ENCODE measurements at places on chromosomes 12 and 14. TPM values are rescaled to one million over a fixed set of nuclear protein-coding genes. Genes with fewer than 3 reads are reported as not detected.

Gene GSG1
- total RNA-seq = not detected

GRCh38 chr12:128652136-128652751 is 171.5 kb downstream of the SLC15A4 start:
- H3K36me3 ChIP-seq = no peaks in the 10 kb centered on the region
- no peaks in the 10 kb centered on the region for H3K27me3 ChIP-seq
- H3K4me3 ChIP-seq = no peak overlapping the region
- no peaks in the 10 kb centered on the region for H3K4me1 ChIP-seq
- no peak for DNase-seq
- no peak overlapping the region for H3K27ac ChIP-seq

GRCh38 chr12:81542065-81543010 is 216.8 kb downstream of the PPFIA2 start:
- no peaks in the 10 kb centered on the region for H3K27me3 ChIP-seq
- no peak for DNase-seq
- no peaks in the 10 kb centered on the region for H3K4me1 ChIP-seq
- no peaks in the 10 kb centered on the region for H3K36me3 ChIP-seq

Gene NKX2-1
- not detected for total RNA-seq

Gene DHRS2
- total RNA-seq = 3.1 TPM

GRCh38 chr12:92055877-92056276 is 89.8 kb downstream of the BTG1 start:
- peaks cover 45% of the 10 kb centered on the region for H3K36me3 ChIP-seq
- peak overlapping the region; percentile 55 for H3K4me3 ChIP-seq
- peak overlapping the region; percentile 74 for H3K27ac ChIP-seq
- H3K4me1 ChIP-seq = peaks cover 64% of the 10 kb centered on the region
- no peaks in the 10 kb centered on the region for H3K27me3 ChIP-seq

GRCh38 chr12:71780237-71780822 is 25.7 kb downstream of the RAB21 start:
- H3K27me3 ChIP-seq = no peaks in the 10 kb centered on the region
- peaks cover 16% of the 10 kb centered on the region for H3K36me3 ChIP-seq
- H3K4me1 ChIP-seq = peaks cover 3% of the 10 kb centered on the region
- no peak overlapping the region for H3K4me3 ChIP-seq

- H3K36me3 ChIP-seq = peaks cover 42% of the 10 kb centered on the region
- H3K27ac ChIP-seq = no peak overlapping the region
- H3K4me3 ChIP-seq = no peak overlapping the region
- no peaks in the 10 kb centered on the region for H3K27me3 ChIP-seq
These were observed 57.4 kb downstream of the ATP2B1 start for GRCh38 chr12:89651192-89651591.

DNA sequence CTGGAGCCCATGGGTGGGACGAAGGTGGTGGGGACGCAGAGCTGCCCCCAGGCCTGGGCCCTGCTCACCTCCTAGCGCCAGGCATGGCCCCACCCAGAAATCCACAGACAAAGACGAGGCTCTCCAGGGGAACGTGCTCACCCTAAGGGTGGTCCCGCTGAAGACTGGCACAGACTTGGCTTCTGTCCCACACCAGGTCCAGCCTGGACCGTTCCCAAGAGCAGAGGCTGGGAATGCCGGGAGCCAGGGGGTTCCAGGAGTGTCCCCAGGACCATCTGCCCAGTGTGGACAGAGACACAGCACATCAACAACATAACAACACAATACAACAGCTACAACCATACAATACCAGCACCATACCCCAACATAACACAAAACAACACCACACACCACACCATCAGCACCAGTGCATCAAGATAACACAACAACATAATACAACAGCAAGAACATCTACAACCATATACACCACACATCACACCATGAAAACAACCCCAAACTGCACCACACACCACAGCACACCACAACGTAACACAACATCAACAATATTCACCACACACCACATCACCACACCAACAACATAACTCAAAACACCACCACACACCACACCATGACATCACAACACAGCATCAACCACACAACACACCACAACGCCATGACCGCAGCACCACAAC is 329.6 kb downstream of the ADGRD1 start:
- H3K27me3 ChIP-seq = no peaks in the 10 kb centered on the region
- H3K4me3 ChIP-seq = no peak overlapping the region
- H3K27ac ChIP-seq = no peak overlapping the region
- DNase-seq = no peak

DNA sequence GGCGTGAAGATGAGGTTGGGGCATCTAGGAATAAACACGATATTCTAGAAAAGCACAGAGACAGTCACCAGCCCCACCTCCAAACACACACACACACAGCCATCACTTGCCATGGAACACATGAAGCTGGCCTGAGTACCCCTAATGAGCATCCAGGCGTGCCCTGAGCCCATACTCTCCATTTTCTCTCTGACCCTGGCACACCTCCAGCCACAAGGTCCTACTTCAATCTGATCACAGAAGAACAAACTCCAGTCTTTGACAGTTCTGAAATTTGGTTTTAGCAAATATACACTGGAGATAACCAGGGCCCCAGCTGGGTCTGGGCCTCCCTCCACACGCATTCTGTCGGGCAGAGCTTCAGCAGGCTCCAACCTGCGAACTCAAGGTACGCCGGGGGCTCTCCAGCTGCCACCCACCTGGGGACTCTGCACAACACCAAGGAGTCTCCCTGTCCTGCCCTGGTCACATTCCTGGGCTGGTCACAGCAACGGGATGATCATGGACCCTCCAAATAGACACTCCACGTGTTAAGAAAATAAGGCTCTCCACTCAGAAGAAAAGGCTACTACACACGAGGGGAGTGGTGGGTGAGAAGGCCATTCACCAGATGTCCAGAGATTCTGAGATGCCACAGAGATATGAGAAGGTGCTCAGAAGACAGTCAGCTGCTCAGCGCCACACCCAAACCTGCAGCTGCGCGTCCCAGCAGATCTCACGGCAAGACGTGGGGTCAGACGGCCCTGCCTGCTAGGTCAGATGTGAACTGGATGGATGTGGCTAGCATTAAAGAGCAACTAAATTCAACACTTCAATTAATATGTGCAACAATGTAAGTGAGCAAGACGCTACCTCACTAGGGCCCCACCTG is 57.0 kb upstream of the PNMA1 start:
- peak overlapping the region; percentile 49 for H3K4me3 ChIP-seq
- peaks cover 55% of the 10 kb centered on the region for H3K4me1 ChIP-seq
- peak overlapping the region; percentile 81 for H3K27ac ChIP-seq
- peak; percentile 52 for DNase-seq
- H3K27me3 ChIP-seq = no peaks in the 10 kb centered on the region
- no peaks in the 10 kb centered on the region for H3K36me3 ChIP-seq

DNA sequence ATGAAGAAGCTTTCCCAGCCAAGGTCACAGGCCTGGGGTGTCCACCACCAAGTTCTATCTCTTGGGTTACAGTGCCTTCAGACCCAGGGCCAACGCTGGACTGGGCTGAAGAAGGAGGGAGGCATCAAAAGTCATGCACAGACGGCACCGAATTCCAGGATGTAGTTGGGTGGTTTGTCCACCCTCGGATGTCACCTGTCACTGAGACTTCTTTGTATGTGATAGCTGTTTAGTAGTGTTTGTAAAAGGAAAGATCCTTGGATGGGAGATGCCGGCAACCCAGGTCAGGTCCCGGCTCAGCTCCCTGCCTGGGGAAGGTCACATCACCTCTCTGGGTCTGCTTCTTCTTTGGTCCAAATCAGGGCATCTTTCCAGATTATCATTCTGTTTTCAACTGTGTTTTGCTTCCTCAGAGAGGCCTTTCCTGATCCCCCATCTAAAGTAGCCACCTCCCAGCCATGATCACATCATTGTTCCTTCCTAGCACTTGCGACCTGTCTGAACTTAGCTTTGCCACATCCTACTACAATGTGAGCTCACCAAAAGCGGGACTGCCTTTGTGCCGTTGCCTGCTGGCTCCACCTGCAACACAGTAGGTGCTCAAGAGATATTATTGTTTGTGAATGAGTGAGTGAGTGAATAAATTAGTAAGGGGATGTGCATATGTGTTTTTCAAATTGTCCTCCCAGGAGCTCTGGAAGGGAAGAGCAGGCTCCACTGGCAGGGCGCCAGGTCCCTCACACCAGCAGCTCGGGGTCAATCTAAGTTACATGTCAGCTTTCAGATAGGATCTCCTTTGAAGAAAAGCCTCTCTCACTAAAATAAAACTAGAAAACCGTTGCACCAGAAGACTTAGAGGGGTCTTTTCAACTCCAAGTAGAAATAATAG is 2.1 kb downstream of the TSPAN11 start:
- H3K27me3 ChIP-seq = peaks cover 45% of the 10 kb centered on the region
- H3K27ac ChIP-seq = no peak overlapping the region
- DNase-seq = no peak
- no peaks in the 10 kb centered on the region for H3K36me3 ChIP-seq
- no peak overlapping the region for H3K4me3 ChIP-seq
- H3K4me1 ChIP-seq = no peaks in the 10 kb centered on the region

DNA sequence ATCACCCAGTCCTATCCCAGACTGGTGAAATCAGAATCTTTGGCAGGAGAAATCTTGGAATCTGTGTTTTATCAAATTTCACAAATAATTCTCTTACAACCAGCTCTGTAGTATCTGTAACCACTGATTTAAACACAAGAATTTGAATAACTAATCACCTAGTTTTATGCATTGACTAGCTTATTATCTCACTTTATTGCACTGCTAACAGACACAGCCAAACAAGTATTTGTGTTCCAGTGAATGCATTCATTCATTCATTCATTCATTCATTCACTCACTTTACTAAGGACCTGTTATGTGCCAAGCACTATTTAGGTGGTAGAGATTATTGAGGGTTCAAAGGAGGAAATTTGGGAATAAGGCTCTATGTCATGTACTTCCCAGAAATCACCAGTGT is 16.2 kb downstream of the LRRC74A start:
- DNase-seq = no peak
- H3K27ac ChIP-seq = no peak overlapping the region
- H3K27me3 ChIP-seq = peaks cover 35% of the 10 kb centered on the region
- H3K36me3 ChIP-seq = no peaks in the 10 kb centered on the region
- no peak overlapping the region for H3K4me3 ChIP-seq

Gene CLEC6A
- total RNA-seq = not detected

DNA sequence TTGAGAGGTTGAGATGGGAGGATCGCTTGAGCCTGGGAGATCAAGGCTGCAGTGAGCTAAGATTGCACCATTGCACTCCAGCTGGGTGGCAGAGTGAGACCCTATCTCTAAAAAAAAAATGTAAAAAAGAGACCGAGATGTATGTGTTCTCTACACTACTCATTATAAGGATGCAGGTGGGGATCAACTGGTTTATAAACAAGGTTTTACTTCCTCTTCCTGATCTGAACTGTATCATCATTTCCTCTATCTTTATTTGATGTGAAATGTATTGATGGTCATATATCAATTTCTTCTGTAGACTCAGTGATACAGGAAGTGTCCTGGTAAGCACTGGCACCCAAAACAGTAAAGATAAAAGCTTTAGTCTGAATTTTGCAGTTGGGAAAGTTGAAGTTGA is 20.1 kb upstream of the USP44 start:
- no peak for DNase-seq
- no peak overlapping the region for H3K27ac ChIP-seq
- no peaks in the 10 kb centered on the region for H3K36me3 ChIP-seq
- no peaks in the 10 kb centered on the region for H3K27me3 ChIP-seq
- H3K4me1 ChIP-seq = peaks cover 3% of the 10 kb centered on the region

DNA sequence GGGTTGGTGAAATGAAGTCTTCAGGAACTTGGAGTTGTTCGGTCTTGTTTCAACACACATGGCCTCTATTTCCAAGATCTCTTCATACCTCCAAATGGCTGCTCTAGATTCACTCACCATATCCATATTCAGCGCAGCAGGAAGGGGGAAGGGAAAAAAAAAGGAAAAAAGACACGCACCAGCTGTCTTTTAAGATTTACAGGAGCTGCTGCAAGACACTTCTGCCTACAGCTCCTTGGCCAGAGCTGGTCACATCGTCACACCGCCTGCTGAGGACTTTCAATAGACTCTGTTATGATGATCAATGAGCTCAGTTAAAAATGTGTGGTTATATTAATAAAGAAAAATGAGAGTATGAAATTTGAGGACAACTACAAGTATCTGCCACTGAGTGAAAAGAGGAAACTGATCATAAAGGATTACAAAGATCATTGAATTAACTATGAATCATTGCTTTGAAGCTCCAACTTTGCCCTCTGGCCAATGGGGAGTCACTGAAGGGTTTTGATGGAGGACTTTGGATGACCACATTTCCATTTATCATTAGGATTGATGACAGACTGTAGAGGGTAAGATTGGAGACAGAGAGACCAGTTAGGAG is 182.1 kb upstream of the HMGA2 start:
- DNase-seq = no peak
- H3K4me3 ChIP-seq = no peak overlapping the region
- no peaks in the 10 kb centered on the region for H3K36me3 ChIP-seq
- H3K27ac ChIP-seq = no peak overlapping the region
- H3K4me1 ChIP-seq = no peaks in the 10 kb centered on the region
- H3K27me3 ChIP-seq = peaks cover 3% of the 10 kb centered on the region
